ENCODE measurements at places on chromosomes 1 and 21. TPM values are rescaled to one million over a fixed set of nuclear protein-coding genes. Genes with fewer than 3 reads are reported as not detected.

DNA sequence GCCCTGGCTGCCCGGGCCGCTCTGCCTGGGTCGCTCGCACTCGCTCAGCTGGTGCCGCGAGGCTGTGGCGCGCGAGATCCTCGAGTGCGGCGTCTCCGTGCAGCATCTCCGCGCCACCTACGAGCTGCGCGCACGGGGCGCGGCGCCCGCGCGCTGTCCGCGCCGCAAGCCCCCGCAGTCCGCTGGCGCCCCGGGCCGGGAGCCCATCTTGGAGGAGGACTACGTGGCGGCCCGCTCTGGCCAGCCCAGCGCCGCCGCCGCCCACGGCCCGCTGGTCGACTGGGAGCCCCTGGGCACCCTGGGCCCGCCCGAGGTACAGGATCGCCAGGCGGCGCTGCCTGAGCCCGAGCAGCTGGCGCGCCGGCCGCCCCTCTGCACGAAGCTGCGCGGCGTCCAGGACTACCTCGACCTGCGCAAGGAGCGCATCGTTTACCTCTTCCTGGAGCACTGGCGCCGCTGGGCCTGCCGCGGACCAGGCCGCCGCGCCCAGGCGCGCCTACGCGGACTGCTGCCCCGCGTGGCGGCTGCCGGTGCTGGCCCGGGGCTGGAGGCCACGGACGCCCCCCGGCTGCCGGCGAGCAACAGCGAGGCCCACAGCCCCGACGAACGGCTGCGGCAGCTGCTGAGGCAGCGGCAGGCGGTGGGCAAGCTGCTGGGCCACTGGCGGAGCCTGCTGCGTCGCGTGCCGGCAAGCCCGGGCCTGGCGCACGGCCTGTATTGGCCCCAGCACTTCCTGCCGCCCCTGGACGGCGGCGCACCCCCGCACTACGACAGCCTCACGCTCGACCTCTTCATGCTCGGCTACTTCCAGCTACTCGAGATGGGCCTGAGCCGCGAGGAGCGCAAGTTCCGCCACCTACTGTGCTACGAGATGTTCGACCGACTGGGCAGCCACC is 10.9 kb downstream of the TNFRSF25 start:
- no peak overlapping the region for H3K27ac ChIP-seq
- no peaks in the 10 kb centered on the region for H3K4me1 ChIP-seq
- no peaks in the 10 kb centered on the region for H3K36me3 ChIP-seq
- no peak overlapping the region for H3K4me3 ChIP-seq
- H3K27me3 ChIP-seq, result no peaks in the 10 kb centered on the region

The MAEL gene
- not detected for total RNA-seq

DNA sequence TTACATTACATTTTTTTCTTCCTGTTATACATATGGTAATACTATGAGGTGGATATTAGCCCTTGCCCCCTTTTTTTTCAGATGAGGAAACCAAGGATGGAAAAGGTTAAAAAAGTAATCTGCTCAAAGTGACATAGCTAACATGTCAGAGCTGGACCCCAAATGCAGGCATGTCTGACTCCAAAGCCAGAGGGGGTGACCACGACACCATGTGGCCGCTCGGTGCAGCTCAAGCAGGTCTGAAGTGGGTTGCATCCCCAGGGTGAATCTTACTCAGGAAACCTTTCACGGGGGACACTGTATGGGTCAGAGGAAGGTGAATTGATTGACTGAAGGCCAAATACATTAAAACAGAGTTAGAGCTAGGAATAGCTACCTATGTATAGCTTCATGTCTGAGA is 34.8 kb downstream of the CD34 start:
- DNase-seq, result no peak
- H3K4me1 ChIP-seq, result no peaks in the 10 kb centered on the region
- H3K27ac ChIP-seq, result no peak overlapping the region
- no peak overlapping the region for H3K4me3 ChIP-seq
- no peaks in the 10 kb centered on the region for H3K36me3 ChIP-seq

The LORICRIN gene
- total RNA-seq, result not detected

DNA sequence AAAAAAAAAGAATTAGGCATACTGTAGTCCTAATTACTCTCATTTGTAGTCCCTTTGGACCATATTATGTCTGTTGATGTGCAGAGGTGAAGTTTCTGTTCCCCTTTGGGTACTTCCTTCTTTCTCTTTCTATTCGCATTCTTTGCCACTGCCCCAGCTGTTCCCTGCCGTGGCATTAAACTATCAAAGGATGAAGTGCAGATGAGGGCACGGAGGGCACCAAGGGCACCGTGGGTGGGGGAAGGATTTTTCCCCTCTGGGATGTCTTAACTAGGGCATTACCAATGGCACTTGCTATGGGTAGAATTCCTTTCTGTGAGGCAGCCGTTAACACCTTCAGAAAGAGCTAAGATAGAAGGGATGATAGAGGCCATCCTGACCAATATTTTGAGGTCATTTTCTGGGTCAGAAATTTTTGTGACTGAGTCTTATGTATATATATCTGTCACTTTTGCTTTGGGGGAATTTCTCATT is 4.9 kb upstream of the MAPKAPK2 start:
- H3K4me3 ChIP-seq, result no peak overlapping the region
- H3K4me1 ChIP-seq, result peaks cover 8% of the 10 kb centered on the region
- no peaks in the 10 kb centered on the region for H3K27me3 ChIP-seq
- H3K27ac ChIP-seq, result no peak overlapping the region
- no peak for DNase-seq

The SLFNL1 gene
- total RNA-seq, result 0.37 TPM

DNA sequence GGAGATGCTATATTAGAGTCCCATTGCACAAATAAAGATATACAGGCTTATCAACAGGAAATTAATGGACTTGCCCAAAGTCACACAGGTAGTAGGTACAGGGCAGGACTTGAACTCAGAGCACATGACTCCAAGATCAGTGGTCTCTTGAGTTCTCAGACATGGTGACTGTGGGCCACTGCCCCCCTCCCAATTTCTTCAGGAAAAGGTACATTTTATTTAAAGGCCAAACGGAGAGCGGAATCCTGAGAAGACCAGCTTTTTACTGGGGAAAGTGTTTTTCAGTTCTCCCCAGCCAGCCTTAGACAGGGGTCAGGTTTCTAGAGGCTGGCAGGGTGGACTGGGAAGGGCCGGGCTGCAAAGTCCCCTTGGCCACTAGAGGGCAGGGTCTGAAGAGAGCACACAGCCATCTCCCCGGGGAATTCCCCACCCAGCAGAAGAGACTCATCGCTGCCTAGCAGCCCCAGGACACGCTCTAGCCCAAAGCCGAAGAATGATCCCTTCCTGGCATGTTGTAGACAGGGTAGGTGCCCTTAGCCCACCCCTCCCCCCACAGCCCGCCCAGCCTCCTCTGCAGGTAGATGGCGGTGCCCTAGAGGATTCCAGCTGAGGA is 29.7 kb downstream of the ACP6 start:
- no peak overlapping the region for H3K4me3 ChIP-seq
- no peaks in the 10 kb centered on the region for H3K27me3 ChIP-seq
- no peaks in the 10 kb centered on the region for H3K4me1 ChIP-seq
- H3K27ac ChIP-seq, result no peak overlapping the region
- H3K36me3 ChIP-seq, result no peaks in the 10 kb centered on the region

DNA sequence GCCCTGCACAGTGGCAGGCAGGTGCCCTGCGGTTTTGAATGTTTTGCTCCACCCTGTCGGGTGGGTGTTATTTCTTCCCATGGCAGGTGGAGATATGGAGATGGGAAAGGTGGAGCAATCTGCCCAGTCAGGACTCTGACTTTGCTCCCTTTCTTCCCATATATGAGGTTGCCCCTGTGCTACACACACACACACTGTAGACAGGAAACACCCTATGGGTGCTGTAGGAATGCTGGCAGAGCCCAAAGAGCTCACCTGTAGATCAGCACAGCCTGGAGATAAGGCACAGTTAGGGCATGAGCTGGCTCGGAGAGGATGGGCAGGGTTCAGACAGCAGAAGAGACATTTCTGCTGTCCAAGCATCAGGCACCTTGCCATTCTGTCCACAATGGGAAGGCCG is 246.0 kb upstream of the AJAP1 start:
- H3K4me1 ChIP-seq, result no peaks in the 10 kb centered on the region
- no peak overlapping the region for H3K27ac ChIP-seq
- no peaks in the 10 kb centered on the region for H3K27me3 ChIP-seq
- no peaks in the 10 kb centered on the region for H3K36me3 ChIP-seq

Data from pancreas (tissue), 10 donors.